ENCODE measurements at places on chromosomes 11 and 22. TPM values are rescaled to one million over a fixed set of nuclear protein-coding genes. Genes with fewer than 3 reads are reported as not detected.
A peak's percentile ranks its signal among the peaks of the same experiment; 100 is the strongest.

DNA sequence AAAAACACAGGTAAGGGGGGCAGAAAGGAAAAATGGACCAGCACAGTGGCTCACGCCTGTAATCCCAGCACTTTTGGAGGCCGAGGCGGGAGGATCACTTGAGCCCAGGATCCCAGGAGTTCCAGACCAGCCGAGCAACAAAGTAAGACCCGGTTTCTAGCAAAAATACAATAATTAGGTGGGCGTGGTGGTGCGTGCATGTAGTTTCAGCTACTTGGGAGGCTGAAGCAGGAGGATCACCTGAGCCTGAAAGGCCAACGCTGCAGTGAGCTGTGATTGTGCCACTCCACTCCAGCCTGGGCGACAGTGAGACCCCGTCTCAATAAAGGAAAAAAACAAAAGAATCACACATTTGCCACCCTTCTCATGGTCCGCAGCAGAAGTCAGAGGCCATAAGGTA lies 519.4 kb downstream of the BRD1 start:
- no peak for DNase-seq

GRCh38 chr11:60169264-60169915 lies 13.5 kb downstream of the MS4A6A start:
- no peak for DNase-seq

- DNase-seq = peak; percentile 22
Measured at GRCh38 chr11:112613051-112613972, 347.9 kb upstream of the NCAM1 start.

DNA sequence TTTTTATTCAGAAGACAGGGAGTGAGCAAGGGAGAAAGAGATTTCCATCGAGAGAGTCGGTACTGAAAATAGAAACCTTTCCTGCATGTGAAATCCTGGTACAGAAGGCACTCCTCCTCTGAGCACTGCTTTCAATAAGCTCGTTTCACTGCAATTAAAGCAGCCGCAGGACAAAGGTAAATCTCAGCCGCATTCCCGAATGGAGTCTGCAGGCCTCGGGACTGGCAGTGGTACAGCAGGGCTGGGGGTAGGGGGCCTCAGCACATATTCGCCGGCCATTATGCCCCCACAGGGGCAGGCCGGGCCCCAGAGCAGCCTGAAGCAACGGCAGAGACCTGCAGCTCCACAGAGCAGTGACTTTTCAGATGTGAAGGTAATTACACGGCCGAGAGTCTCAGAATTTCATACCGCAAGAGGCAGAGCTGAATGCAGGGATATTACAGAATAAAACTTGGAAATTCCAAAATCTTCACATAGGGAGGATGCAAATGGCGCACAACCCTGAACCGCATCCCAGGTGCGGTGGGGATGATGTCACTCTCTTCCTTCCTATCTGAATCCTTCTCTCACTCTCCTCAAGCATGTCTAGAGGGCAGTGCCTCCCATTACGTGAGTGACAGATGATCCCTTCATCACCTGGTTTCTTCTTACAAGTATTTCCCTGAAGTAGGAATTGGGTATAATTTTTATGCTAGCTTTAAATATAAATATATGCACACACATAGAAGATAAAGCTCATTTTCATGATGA lies 622.1 kb downstream of the OPCML start:
- no peak for DNase-seq

DNA sequence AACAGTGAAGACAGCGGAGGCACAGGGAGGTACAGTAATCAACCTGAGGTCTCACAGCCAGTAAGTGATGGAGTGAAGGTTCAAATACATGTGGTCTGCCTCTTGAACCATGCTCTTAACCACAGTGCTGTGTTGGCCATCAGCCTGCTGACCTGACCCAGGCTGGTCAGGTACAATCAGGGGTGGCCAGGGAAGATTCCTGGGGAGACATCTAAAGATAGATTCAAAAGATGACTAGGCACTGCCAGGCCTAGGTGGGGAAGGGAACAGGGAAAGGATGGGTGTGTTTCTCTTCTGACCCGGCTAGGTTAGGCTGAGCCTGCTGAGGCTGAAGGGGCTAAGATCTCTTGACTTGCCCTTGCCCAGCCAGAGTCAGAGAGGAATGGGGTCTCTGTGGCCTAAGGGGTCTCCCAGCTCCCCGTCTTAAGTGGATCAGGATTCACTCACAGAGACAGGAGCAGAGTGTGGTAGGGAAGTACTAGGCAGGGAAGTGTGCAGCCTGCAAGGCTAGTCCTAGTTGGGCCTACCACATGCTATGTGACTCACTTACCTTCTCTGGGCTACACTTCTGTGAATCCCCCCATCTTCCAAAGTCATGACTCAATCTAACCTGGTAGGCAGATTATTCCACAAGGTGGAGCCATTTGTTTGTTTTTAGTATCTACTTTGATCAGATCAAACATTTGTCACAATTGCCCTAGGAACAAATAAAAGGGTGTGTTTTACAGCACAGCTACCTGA lies 10.4 kb upstream of the SREBF2 start:
- DNase-seq = peak; percentile 57

GRCh38 chr11:114309517-114309916 lies 13.3 kb downstream of the NNMT start:
- DNase-seq = no peak

- no peak for DNase-seq
Measured at GRCh38 chr11:66123902-66124301, 53.8 kb downstream of the PACS1 start.

- DNase-seq = no peak
Measured at GRCh38 chr11:75777461-75778110, 9.0 kb downstream of the DGAT2 start.

- DNase-seq = no peak
Measured at GRCh38 chr11:63910675-63911074, 6.3 kb downstream of the RCOR2 start.

DNA sequence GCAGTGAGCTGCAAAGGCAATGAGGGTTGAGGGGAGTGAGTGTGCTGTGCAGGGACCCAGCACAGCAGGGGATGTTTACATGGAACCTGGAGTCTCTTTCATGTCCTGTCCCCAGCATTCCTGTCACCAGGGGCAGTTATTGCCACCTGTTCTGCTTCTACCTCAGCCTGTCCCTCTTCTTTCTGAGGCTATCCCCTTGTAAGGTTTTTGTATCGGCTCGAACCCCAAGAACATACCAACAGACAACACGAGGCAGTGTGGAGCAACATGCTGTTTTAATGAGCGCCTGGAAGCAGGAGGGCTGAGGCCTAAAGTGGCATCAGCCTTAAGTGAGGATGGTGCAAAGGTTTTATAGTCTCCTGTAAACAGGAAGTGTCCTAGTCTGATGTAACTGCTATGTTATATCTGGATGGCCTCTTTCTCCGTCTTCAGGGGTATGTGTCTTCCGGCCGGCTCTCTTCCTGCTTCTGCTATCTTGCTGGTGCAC lies 3.9 kb downstream of the SCGB2A2 start:
- no peak for DNase-seq

DNA sequence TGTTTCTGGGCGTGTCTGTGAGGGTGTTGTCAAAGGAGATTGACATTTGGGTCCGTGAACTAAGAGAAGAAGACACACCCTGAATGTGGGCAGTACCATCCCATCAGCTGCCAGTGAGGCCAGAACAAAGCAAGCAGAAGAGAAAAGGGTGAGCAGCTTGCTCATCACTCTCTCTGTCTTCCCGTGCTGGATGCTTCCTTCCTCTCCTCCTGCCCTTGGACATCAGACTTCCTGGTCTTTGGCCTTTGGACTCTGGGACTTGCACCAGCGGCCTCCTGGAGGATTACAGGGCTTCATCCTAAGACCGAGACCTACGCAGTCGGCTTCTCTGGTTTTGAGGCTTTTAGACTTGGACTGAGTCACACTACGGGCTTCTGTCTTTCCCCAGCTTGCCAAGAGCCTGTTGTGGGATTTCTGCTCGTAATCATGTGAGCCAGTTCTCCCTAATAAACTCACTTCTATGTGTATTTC lies 18.8 kb downstream of the APOL2 start:
- peak; percentile 79 for DNase-seq

GRCh38 chr11:66933531-66933930 lies 24.7 kb downstream of the PC start:
- no peak for DNase-seq

- DNase-seq = peak; percentile 14
Measured at GRCh38 chr11:9784602-9785315, 120.9 kb downstream of the SWAP70 start.

DNA sequence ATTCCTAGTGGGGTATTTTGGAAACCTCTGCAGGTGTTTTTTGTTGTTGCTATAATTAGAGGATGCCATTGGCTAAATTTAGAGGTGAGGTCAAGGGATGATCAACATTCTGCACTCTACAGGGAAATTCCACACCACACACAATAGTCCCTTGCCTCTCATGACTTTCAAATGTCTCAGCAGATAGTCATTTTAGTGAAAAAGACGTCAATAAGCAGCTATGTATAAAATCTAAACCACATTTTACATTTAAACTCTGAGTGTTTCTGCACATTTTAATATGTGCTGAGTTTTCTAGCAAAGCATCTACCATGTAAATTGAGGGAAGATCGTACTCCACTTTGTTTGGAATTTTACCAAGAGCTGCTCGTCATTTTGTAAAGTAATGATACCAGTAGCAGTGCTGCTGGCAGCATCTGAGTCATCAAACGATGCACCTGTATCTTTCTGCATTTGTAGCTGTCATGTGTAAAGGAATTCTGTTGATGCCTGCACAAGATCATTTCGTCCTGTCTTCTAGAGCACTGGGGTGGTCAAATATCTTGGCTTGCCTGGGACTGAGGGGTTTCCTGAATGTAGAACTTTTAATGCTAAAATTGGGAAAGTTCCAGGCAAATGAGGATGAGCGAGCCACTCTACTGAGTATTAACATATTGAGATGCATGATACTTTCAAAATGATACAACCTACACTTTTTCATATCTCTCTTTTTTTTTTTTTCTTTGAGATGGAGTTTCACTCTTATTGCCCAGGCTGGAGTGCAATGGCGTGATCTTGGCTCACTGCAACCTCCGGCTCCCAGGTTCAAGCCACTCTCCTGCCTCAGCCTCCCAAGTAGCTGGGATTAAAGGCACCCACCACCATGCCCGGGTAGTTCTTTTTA lies 414.5 kb upstream of the SYN3 start:
- no peak for DNase-seq

- peak; percentile 6 for DNase-seq
Measured at GRCh38 chr22:32389685-32390084, 22.4 kb downstream of the RTCB start.

- DNase-seq = no peak
Measured at GRCh38 chr22:48895831-48896765, 931.6 kb downstream of the BRD1 start.

GRCh38 chr11:16097543-16097942 lies 258.8 kb downstream of the SOX6 start:
- DNase-seq = no peak

GRCh38 chr11:78656327-78656726 lies 81.7 kb upstream of the NARS2 start:
- no peak for DNase-seq

DNA sequence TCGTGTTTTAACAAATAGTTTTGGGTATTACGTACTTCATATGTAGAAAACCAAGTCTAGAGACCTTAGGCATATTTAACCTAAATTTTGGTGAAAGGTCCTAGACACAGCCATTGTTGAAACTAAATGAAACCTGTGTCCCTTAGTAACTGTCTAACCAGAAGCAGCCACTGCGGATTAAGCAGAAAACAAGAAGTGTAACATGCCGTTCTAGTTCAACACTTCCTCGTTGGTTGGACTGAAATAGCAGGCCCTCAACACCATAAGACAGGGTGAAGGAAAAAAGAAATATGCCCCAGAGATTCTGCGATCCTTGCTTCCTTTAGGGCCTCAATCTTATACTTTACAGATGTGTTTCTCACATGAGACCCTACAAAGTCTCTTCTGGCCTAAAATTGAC lies 2.0 kb downstream of the NAA40 start:
- DNase-seq = no peak

GRCh38 chr11:134904103-134904790 lies 492.2 kb upstream of the B3GAT1 start:
- no peak for DNase-seq

GRCh38 chr22:19179497-19180048 lies 1.0 kb upstream of the SLC25A1 start:
- DNase-seq = peak; percentile 73

GRCh38 chr11:76134239-76134638 lies 72.1 kb downstream of the WNT11 start:
- no peak for DNase-seq

DNA sequence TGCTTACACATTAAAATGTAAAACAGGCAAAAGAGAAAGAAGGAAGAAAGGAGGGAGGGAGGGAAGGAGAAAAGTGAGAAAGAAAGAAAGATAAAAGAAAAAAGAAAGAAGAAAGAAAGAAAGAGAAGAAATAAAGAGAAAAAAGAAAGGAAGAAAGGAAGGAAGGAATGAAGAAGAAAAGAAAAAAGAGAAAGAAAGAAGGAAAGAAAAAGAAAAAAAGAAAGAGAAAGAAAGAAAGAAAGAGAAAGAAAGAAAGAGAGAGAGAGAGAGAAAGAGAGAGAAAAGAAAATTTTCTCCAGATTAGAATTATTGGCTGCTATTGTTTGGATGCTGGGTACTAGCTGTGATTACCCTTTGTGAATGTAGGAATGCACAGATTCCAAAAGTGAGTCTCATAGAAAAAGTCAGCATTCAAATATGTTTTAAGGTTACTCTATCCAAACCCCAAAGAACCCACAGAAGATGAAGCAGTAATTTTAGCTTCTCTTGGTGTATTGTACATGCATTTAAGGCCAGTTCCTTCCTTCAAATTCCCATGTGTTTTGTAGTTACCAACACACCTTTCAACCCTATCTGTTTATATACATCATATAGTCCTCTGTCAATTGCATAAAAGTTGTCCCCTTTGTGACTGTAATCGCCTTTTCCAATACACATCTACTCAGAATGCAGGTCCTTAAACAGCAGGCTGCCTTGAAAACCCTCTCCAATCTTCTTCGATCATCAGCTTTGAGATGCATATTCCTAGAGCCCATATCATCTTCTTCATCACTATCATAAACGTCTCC lies 789 bp upstream of the FAM111A start:
- DNase-seq = peak; percentile 31

DNA sequence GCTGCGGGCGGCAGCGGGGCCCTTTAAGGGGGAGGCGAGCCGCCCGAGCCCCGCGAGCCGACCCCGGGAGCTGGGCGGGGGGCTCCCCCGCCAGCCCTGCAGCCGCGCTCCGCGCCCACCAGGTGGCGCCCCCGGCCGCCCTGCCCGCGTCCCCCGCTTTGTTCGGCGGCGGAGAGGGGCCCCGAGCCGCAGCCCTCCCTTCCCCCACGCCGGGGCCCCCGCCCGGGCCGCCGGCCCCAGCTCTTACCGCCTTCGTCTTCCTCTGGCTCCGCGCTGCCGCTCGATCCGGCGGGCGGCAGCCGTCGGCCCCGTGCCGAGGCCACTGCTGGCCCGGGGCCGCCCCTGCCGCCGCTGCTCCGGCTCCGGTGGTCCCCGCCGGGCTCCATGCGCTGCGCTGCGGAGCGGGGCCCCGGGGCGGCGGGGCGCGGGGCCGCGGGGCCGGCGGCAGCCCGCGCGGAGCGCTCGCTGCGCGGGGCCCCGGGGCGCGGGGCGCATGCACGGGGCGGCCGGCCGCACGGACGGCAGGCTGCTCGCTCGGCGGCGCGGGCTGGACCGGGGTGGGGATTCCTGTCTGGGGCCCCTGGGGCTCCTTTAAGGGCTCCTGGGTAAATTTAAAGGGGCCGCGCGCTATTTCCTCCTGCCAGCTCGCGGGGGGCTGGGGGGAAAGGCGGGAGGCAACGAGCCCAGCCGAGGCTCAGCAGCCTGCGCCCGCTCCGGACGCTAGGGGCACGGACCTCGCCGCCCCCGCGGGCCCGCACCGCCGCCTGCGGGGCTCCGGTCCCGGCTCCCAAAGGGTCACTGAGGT lies at the start of gene ZFTA:
Gene ZFTA, minus strand, starts transcription at position 539 of the 805 bp plus-strand sequence. Its CDS starts 153 bp downstream, at position 386.
- peak; percentile 72 for DNase-seq

Gene OR56A1
- not detected for total RNA-seq

Gene KIRREL3
- total RNA-seq = 1.2 TPM

Gene FGF19
- not detected for total RNA-seq

Gene C11orf87
- not detected for total RNA-seq

Gene PIWIL4
- total RNA-seq = 0.78 TPM

Gene RTN4R
- total RNA-seq = 0.39 TPM

Gene NFAM1
- total RNA-seq = not detected

Measured in RPMI7951 (cell line).